ENCODE measurements at places on chromosomes 1 and 21.
A peak's percentile ranks its signal among the peaks of the same experiment; 100 is the strongest.

GRCh38 chr1:9687120-9687873 is 35.8 kb downstream of the PIK3CD start:
- peak; percentile 48 for DNase-seq

- DNase-seq, result no peak
Measured at GRCh38 chr1:188930382-188930781, 1547.3 kb downstream of the BRINP3 start.

DNA sequence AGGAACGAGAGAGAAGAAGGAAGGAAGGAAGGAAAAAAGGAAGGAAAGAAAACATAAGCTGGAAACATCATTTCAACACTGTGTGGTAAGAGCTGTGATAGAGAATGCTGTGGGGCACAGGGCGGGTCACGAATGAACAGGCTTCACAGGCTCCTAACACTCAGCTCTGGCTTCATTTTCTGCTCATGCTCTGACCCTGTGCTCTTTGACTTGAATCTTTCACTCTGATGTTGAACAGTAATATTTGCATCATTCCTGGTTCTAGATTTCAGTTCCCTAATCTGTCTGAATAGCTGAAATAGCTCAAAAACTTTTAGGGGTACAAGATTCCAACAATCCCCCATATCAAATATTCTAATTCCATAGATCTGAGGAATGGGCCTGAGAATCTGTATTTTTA is 207.3 kb downstream of the LHX8 start:
- no peak for DNase-seq

- DNase-seq, result no peak
Measured at GRCh38 chr1:150808121-150808520, at the start of gene CTSK. Gene CTSK (minus strand): TSS chr1:150808260. CDS start chr1:150806805, 1,455 bp downstream.

- no peak for DNase-seq
Measured at GRCh38 chr1:56472860-56473259, 106.5 kb downstream of the PLPP3 start.

GRCh38 chr21:14589855-14590563 is 43.9 kb upstream of the SAMSN1 start:
- DNase-seq, result no peak

DNA sequence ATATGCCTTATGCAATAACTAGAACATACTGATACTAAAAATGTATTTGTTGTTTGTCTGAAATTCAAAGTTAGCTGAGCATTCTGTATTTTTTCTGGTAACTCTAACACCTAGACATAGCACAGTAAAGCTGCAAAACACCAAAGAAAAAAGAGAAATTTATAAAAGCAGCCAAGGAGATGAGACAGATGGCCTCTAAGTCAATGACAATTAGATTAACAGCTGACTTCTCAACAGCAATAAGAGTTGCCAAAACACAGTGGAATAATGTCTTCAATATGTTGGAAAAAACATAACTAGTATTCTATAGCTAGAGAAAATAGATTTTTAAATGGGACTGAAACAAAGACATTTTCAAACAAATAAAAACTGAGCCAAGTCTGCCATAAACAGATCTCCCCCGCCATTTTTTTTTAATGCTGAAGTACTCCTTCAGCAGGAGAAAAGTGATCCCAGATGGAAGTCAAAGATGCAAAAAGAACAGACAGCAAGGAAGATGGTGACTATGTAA is 81.3 kb downstream of the SYF2 start:
- DNase-seq, result no peak

DNA sequence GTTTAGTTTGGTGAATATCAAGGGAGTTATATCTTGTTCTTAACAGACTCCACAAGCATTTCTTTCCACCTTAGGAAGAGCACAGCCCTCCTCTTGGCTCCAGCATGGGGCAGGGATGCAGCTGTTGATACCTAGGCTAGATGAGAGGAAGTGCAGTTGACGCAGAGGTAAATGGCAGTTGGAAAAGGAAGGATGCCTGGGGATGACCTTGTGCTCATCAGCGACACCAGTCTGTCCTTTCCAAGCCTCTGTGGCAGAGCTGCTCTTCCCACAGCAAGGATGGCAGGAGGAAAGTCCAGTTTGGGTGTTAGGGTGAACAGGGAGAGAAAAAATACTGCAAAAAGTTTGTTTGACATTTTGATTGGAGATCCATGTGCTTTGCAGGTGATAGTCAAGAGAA is 6.2 kb downstream of the PROX1 start:
- DNase-seq, result no peak

GRCh38 chr1:100556925-100557605 is 19.1 kb downstream of the GPR88 start:
- DNase-seq, result no peak

- no peak for DNase-seq
Measured at GRCh38 chr1:61659061-61659460, 65.9 kb downstream of the TM2D1 start.

DNA sequence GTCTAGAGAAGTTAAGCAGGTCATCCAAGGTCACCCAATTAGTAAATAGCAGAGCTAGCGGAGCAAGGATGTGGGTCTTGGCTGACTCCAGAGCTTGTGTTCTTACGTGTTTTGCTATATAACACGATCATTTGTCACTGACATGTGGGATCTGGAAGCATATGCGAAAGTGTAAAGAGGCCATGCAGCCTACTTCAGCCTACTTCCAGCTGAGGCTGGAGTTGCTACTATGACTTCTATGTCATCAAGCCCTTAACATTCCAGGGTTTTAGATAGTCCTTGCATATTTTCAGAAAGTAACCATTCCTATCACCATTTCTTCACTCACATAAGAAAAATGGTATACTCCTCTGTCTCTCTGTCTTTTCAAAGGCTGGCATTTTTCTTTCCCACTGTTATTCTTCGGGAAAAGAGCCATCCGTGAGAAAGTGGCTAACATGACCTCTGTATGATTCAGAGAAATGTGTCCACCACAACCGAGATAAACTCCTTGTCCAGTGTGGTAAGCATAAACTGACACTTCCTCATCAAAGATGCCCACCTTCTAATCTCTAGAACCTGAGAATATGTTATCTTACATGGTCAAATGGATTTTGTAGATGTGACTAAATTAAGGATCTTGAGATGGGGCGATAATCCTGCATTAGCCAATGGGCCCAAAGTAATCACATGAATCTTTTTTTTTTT is 24.0 kb upstream of the ABL2 start:
- no peak for DNase-seq

GRCh38 chr1:165840423-165840822 is 13.0 kb downstream of the UCK2 start:
- no peak for DNase-seq

- no peak for DNase-seq
Measured at GRCh38 chr1:77447669-77448068, 165.8 kb downstream of the AK5 start.

DNA sequence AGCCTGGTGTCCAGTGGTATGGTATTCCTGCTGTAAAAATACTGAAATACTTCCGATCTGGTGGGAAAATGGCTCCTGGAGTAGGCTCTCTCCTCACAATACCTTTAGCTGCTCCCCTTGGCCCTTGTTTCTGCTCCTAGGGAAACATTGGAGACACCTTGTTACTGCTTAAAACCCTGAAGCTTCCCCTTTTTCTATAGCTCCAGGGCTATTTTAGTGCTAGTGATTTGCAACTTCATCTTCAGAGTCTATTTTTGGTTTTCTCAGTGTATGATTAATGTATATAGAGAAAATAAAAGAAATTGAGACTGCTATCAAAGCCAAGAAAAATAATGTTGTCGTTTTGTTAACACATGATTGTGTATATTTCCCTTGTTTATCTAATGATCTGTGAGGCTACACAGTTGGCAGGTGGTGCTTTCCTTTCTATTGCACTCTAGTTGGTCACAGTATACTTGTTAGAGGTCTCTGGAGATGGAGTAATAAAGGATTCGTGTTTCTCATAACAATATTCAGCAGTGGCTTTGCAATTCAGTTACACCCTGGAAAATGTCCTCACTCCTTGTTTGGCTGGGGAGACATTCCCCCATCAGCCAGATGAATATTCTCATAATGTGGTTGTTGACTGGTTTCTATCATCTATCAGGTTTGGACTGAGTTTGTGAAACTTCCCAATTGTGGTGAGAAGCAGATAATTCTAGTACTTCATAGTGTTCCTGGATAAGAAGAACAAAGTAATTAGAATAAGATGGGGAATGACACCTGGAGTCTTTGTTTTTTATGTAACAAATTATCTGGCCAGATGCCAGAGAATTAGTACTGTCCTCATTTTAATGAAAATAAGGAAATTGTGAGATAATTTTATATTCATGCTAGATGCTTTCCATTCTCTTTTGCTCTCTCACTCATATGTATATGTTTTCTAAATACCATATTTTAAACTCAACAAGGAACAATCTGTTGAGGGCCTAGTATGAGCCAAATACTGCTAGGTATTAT is 44.8 kb upstream of the CACYBP start:
- no peak for DNase-seq

DNA sequence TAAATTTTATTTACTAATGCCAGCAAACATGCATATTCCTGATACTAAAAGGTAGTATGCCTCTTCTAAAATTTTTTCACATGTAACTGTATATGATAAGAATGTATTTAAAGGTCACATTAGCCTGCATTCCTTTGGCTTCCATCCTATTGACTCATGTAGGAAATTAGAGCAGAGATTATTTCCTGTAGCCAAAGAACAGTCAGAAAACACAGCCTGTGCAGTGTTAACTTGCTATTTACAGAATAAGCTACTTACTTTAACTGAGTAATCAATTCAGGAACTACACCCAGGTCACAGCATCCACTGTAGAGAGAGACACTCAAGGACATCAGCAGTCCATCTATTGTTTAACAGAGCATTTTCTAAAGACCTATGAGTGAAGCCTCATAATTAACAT is 154.5 kb upstream of the ADGRL4 start:
- no peak for DNase-seq

GRCh38 chr1:23854568-23854967 is 13.5 kb downstream of the FUCA1 start:
- no peak for DNase-seq

DNA sequence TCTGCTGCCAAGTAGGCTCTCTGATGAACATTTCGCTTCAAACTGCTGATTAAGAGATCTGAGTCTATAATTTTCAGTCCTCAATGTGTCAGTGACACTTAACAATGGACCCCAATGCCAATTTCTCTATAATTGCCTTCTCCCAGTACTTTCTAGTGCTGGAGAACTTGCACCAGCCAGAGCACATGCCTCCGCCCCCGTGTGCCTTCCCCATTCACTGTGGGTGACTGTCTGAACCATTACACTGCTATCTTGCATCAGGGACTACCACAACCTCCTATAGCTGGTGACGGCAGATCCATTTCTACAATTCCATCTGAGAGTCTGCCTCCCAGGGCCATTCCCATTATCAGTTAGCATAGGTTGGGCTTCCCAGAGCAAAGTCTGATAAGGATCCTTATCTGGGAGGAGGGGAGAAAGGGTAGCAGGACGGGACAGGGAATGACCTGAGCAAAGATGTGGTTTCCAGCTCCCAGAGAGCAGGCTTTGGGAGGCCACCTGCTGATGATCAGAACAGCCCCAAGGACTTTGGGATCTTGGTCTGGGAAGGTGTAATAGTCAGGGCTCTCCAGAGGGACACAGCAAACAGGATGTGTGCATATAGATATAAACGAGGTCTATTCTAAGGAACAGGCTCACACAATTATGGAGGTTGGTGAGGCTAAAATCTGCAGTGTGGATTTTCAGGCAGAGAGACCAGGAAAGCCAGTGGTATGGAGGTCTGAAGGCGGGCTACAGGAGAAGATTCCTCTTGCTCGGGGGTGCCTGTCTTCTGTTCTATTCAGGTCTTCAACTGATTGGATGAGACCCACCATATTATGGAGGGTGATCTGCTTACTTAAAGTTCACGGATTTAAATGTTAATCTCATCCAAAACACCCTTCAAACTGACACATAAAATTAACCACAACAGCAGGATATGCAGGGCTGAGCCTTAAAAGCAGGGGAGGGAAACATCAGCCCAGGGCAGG is 238.2 kb downstream of the PTPRU start:
- DNase-seq, result no peak

- DNase-seq, result no peak
Measured at GRCh38 chr1:180312926-180313325, 82.9 kb downstream of the LHX4 start.

DNA sequence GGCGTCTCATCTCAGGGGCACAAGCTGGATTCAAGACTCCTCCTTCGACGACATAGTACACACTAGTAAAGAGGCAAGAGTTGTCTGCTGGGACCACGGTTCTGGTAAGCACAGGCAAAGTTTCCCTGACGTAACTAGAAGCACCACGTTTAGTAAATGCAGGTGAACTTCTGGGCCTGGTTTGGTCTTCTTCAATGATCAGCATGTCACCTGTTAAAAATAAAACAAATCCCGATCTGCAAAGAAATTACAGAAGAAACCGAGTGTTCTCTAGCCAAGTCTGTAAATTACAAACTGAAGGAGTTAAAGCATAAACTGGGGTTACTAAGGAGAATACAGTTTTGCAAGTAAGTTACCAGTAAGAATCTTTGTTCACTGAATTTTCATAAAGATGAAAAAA is 1.5 kb downstream of the YOD1 start:
- no peak for DNase-seq

DNA sequence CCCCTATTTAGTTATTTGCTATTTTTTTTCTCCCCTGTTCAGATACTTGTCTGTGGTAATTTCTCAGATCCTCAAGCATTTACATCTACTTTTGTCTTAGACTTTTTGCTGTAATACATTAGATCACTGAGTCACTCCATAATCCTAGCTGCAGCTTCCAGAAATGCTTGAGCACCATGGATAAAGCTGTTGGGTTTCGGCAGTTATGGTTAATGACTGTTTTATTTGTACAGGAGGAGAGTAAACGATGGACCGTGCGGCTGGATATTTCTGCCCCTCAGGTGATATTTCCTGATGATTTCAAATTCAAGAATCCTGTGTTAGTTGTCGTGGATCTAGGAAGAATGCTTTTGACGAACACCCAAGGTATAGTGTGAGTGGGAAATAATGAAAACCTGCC is 42.9 kb downstream of the VPS13D start:
- DNase-seq, result no peak

DNA sequence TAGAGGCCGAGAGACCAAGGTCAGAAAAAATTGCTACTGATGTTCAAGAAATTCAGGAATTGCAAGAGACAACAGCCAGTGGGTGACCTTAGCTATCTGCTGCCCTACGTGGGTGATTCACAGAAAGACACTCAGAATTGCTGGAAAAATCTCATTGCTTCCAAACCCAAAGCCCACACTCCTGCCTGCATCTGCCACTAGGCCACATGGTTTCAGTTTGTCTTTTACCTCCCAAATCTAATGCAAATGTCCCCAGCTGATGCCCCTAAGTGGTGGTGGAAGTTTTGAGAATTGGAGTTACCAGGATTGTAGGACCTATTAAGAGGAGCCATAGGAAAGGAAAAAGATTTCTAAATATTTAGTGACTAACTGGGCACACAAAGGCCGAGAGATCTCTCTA is 341.5 kb upstream of the CHRM3 start:
- DNase-seq, result no peak

DNA sequence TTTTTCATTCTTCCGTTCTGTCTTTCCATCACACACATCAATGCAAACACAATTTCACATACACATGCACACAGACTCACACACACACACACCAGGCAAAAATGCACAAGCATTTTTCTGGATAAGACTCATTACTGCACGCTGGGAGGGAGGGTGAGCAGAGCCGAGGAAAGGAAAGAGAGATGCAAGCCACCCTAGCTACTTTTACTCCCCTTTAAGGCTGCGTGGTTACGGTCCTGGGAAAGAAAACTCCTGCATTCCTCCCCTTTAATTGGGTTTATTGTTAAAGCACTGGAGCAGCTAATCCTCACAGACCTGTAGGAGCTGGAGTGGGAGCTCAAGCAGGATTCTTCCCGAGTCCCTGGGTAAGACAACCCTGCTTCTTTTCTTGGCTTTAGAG is at the start of gene CAMK1G:
TSS of gene CAMK1G (plus strand) at position 307 of the 400 bp plus-strand sequence. CDS start 11,270 bp downstream, outside the sequence.
- no peak for DNase-seq

GRCh38 chr1:8077120-8077573 is 51.0 kb upstream of the ERRFI1 start:
- no peak for DNase-seq

- DNase-seq, result no peak
Measured at GRCh38 chr1:215617979-215618378, 50.9 kb downstream of the KCTD3 start.
